CD4-positive, alpha-beta T cell (primary cell): ENCODE measurements at places on chromosomes 5 and 9.

DNA sequence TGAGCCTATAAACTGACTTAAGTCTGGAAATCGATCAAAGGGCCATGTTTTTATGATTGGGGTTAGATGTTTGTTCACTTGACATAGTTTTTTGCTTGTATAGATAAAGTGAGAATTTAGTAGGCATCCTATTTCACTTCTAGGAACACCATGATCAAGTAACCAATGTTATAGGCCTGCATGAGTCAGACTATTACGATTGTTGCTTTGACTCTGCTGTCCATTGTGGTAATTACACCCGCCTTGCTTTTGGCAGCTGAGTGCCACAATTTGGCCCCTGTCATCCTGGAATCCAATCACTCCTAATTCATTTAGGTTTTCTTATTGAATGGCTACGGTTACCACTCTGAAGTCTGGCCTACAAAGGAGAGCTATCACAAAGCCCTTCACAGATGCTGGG lies 67.8 kb upstream of the IL33 start:
- no peak for DNase-seq

- DNase-seq, result no peak
These were observed 841 bp downstream of the CYSRT1 start for GRCh38 chr9:137225699-137226331.

DNA sequence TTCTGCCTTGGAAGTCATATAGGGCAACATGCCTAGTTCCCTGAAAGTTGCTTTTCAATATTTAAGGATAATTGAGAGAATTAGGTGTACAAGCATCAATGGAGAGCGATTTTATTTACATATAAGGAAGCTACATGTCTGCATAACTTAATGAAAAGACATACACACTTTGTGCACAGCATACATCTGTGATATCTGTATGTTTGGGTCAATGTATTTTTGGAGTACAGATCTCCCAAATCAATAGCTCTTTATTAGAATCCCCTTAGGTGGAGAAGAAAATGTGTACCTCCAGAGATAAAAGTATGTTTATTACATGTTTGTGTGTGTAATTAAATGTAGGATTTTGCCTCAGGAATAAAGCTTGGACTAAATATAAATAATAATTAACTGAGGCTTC lies 373.7 kb upstream of the CCNH start:
- no peak for DNase-seq

DNA sequence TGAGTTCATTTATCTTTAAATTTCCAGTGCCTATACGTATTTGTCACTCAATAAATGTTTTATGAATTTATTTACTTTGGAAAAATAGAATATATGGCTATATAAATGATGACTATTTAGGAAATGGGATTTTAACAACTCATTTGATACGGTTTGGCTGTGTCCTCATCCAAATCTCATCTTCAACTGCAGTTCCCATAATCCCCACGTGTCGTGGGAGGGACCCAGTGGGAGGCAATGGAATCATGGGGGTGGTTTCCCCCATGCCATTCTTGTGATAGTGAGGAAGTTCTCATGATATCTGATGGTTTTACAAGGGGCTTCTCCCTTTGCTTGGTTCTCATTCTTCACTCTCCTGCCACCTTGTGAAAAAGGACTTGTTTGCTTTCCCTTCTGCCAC lies 187.6 kb upstream of the EFNA5 start:
- DNase-seq, result no peak

DNA sequence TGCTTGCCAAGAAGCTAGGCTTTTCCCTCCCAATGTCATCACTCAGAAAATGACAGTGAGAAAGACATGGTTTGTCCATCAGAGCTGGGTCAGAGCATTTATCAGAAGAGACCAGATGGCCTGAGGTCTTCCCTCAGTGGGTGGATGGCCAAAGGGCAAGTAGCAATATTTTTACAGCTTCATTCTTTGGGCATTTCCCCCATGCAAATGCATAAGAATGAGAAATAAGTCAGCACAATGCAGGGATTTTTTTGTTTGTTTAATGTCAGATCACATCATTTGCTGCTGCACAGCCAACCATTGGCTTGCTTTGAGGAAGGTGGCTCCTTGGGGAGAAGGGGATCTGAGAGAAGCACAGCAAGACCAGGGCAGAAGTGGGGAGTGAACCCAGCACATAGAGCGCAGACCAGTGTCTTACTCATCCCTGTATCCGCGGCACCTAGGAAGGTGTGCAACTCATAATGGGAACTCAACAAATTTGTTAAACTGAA lies 209.6 kb downstream of the SEMA6A start:
- no peak for DNase-seq

DNA sequence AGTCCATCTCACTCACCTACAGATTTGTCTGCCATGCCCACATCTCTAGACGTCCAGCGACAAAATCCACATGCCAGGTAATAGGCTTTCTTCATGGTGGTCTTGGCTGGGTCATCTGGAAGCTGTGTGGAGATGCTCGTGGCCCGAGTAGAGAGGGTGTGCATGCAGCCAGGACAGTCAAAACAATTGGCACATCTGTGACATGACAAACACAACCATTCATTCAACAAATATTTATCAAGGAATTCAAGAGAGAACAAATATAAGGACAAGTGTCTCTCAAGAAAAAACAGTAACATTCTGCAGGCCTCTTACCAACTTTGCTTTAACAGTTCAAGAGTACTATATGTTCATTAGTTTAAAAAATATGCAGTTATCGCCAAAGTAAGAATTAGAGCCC lies 5.4 kb downstream of the DCTN4 start:
- no peak for DNase-seq

- no peak for DNase-seq
These were observed 116.7 kb downstream of the GNA14 start for GRCh38 chr9:77531400-77531799.

DNA sequence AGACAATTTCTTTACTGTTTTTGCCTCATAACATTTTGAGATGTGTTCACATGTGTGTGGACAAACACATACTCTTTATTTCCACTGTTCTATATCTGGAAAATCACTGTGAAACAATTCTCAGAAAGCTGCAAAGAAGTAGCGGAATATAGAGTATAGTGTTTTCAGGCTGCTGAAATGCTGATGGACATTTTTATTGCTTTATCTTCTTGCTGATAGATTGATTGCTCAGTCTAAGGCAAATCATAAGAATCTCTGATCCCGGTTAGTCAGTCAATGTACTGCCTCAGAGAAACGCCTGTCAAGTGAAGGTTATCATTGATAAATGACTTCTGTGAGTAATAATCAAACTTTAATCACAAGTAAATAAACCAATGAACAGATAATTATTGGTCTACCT lies 364.9 kb upstream of the CTNND2 start:
- no peak for DNase-seq

DNA sequence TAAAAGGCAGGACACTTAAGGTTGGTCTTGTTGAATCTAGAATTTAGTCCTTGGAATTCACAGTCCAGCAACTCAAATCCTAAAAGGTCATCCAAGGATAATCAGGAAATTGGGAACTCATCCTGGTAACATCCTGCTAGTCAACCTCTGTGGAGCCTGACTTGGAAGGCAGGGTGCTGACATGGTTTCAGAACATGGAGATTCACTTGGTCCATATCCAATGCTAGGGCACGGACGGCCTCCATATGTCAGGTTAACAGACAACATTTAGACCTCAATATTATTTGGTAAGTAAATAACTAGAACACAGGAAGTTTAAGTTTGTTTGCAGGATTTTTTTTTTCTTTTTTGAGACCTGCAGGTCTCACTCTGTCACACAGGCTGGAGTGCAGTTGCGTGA lies 783 bp upstream of the DNAH5 start:
- no peak for DNase-seq

DNA sequence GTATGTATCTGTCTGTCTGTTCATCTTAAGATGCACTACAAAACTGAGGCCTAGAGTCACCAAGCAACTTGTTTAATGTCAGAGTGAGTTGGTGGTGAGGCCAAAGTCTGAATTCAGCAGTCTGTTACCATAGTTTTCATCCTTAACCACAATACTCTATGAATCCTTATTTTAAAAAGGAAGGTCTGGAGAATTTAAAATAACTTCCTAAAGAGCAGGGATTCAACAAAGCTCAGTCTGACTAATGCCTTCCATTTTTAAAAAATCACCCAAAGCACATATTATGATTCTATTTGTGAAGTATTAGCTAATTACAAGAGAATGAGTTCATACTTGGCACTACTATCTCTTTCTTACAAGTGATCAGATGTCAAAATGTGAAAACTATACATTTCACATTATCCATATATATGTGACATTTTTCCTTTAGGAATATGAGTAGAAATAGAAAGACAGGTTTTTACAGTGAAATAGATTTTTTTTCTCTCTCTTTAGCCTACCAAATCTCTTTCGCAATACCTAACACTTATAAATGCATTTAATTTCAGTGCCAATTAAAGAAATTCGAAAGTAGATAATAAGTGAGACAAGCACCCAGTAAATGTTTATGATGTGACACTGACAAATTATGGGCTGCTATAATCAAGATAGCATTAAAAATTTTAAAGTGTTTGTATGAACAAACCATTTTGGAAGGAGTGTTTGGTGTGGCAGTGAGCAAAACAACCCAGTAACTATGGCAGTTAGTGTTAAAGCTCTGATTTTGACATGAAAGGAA lies 102.3 kb upstream of the CDKN2B start:
- DNase-seq, result no peak

- no peak for DNase-seq
These were observed 27.6 kb downstream of the DAP start for GRCh38 chr5:10733426-10733825.

DNA sequence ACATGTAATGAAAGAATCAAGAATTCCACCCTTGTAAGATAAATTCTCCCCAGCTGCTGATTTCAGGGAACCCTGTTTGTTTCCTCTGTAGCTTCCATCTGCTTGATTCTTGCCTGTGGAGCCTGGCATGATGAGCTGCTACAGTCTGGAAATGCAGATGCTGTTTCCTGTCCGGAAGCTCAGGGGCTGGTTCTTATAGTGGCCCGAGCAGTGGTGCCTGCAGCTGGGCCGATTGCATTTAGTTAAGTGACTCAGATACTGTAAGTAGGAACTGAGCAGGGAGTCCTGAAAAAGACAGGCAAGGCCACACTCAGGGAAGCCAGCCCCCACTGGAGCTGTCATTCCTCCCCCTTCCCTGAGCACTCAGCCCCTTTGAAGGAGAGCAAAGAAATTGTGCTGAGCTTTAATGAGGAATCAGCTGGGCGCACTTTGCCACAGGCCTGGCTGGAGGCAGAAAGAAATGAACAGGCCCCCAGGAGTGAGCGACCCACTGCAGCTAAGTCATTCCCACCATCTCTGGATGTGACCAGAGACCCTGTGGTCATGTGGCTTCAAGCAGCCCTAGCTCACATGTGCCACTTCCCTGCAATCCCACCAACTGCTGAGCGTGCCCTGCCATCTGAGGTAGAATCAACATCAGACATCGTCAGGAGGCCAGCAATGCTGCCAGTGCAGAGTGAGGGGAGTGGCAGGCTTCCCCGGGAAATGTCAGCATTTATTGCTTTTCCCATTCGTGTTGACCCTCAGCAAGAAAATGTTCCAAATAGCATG lies 206.0 kb upstream of the WWC1 start:
- no peak for DNase-seq

DNA sequence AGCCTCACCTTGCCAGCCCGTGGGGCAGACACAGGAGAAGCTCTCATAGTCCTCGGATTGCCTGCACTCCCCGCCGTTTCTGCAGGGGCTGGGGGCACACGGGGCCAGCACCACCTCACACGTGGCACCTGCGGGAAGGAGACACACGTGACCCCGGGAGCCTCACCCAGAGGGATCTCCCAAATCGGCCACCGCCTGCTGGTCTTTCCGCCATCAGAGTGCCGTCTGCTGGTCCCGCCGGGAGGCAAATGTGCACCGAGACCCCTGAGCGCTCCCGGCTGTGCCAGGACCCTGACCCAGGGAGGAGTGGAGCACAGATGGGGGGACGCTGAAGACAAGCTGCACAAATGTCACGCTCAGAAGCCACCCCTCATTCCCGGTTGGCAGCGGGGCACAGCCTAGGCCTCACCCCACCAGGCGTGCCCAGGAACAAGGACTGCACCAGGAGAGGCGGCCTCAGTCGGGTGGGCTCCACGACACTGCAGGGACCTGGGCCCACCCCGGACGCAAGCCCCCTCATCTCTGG lies 28.4 kb upstream of the SEC16A start:
- no peak for DNase-seq

GRCh38 chr5:107378218-107378899 lies 292.4 kb downstream of the EFNA5 start:
- DNase-seq, result no peak

- no peak for DNase-seq
These were observed 92.7 kb downstream of the TMC1 start for GRCh38 chr9:72614067-72614466.

- DNase-seq, result no peak
These were observed 475.1 kb downstream of the SPOCK1 start for GRCh38 chr5:137024044-137024443.

GRCh38 chr5:15704397-15704947 lies 204.5 kb downstream of the FBXL7 start:
- DNase-seq, result no peak

- DNase-seq, result no peak
These were observed 106.8 kb downstream of the PDE6A start for GRCh38 chr5:149837680-149838269.

DNA sequence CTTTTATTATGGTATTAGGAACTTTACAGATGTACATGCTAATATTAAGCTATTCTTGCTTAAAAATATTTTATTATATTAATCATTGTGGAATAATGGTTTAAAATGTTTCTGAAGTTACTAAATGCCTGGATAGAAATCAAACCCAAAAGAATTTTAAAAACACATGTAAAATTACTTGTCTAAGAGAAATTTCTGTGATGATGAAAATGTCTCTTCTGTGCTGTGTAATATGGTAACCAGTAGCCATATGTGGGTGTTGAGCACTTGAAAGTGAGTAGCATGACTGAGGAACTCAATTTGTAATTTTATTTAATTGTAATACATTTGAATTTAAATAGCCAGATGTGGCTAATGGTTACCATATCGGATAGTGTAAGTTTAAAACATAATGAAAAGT lies 66.7 kb upstream of the HSPB3 start:
- DNase-seq, result no peak

- no peak for DNase-seq
These were observed 6.3 kb upstream of the PHYKPL start for GRCh38 chr5:178238711-178239592.

GRCh38 chr5:38329132-38329715 lies 70.9 kb downstream of the EGFLAM start:
- DNase-seq, result no peak
